G401 (cell line): ENCODE measurements at places on chromosomes 3 and 15.
A peak's percentile ranks its signal among the peaks of the same experiment; 100 is the strongest.

DNA sequence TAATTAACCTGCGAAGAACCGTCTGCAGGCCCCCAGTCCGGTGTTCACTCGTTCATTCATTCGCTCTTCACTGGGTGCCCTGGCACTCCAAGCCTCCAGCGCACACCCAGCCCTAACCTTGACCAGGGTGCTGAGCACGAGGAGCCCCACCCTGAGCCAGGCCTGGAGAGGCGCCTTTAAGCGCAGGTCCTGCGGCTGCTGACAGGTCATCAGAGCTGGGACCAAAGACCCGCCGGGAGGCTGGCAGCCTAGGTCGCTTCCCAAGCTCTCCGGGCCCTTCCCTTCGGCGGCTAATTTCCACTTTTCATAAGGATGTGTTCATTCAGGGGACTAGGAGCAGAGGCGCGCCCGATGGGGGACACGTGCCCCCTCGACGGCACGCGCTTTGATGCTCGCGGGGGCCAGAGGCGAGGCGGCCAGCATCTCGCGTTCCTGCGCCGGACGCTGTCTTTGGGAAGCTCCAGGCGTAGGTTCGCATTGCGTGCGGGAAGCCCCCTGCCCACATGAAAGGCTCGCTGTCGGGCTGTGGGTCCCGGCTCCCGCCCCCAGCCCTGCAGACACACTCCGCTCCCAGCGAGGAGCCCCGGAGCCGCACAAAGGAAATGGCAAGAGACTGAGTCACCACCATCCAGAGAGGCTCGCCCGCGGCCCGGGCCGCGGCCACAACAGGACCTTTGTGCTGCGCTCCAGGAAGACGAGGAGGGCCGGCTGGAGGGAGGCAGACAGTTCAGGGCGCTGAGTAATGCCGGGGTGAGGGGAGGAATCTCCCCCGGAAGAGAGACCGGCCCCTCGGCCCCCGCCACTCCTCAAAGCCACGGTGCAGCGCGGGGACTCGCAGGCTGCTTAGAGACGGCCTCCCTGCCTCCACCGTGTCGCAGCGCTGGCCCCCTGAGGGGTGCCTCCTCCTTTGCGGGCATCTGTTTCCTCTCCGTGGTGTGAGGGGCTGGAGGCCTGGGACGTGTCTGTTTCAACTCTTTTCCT lies 266.4 kb upstream of the HES1 start:
- no peak for DNase-seq

- no peak for DNase-seq
These were observed 63.4 kb upstream of the CSPG4 start for GRCh38 chr15:75776065-75776423.

- peak; percentile 65 for DNase-seq
These were observed 9.2 kb upstream of the CCDC33 start for GRCh38 chr15:74226761-74227540.

DNA sequence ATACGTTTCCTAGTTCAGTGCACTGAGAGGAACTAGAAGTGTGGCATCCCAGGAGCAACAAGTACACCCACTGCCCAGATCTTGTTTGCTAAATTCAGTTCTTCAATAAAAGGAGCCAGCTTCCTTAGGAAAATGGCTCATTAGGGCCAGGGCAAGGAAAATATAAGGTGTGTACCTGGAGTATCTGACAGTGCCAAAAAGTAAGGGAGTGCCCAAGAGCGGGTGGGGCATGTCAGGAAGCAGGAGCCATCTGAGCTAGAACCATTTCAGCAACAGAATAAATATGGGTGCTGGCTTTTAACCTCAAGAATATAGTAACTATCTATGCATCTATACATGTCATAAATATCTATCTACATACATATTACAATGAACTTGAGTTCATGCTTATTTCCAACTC lies 44.1 kb downstream of the SLC41A3 start:
- DNase-seq: no peak

DNA sequence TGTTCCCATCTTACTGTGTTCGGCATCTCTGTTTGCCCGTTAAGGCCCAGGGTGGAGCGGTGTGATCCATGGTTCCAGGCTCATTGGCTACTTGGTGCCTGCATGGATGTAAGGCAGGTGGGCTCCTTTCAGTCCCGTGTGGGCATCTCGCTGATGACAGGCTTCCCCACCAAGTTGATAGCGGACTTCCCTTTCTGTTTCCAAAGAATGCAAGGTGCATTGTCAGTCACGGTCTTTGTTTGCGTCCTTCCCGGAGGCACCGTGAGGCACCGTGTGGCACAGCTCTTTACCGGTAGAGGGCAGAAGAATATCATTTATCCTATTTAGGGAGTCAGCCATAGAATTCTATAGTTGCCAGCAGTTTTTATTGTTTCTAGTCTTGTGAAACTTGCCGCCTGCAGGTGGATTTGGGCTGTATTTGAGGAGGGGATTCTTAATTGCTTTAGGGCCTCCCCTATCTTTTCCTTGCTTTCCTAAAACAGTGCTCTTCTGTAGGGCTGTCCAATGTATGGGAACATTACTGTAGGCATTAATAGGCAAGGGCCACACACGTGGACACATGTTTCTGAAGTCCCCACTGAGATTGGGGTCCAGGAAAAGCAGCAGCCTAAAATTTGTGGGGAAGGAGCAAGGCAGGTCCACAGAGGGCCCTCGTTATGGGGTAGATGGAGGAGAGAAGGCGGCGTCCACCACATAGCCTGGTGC lies 244.1 kb downstream of the SLCO3A1 start:
- DNase-seq: peak; percentile 78

DNA sequence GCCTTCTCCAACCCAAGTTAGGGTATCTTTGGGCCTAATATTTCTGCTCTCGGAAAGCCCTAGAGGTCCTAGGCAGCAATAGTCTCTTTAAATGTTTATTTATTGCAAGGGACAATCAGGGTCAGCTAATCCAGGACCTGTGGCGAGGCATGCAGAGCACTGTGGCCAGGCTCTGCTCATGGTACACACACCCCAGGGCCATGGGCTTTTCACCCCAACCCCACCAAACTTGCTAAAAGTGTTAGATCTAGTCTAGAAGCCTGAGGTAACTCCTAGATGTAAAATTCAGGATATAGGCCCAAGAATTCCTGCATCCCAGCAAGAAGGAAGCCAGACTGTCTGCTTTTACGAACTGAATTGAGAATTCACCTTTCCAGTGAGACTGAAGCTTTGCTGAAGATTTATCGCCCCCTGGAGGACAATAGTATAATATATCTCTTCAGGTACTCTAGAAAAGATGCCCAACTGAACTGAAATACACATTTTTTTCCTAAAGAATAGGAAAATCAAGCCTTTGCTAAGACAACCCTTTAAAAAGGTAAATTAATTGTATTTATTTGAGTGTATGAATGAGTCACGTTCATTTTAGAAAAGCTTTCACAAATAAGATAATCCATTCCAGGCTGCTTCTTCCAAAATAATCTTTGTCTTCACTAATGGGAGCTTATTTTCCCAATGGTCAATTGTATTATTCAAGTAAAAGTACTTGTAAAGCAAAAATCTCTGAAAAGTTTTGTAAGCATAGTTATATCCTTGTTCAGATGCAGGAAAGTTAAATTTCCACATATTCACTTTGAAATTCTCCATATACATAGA lies 89.8 kb downstream of the LRRC3B start:
- DNase-seq: peak; percentile 90

DNA sequence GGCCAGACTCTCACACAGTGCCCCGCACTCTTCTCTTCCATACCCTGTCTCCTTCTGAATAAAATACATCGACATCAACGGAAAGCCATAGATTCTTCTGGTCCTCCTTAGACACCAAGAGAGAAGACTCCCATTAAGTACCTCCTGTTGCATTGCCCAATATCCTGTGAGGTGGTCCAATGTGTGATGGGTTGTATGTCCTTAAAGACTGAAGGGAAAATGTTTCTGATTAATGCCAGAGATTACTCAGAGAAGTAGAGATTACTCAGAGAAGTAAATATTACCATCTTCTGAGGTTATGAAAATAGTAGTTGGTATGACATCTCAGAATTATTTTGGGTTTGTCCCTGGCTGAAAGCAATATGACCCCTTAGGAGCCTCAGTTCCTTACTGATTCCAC lies 60.8 kb upstream of the GALNT15 start:
- no peak for DNase-seq

DNA sequence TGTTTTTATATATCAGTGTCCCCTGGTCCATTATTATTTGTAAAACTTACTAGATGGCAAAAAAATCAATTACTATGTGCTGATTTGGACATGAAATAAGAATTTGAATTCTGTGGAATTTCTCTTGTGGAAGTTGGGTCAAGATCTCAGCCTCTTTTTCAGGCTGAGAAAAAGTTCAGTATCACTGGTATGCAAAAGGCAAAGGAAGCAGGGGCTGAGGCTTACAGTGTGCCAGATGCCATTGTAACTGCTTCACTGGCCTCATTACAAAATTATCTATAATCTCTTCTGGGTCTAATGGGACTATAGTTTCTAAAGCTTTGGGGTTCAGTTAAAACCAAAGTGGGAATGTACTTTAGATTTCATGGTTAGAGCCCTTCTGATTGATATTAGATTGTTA lies 125.9 kb upstream of the SLC7A14 start:
- no peak for DNase-seq

- no peak for DNase-seq
These were observed 1015.5 kb downstream of the PLOD2 start for GRCh38 chr3:145145461-145145860.

DNA sequence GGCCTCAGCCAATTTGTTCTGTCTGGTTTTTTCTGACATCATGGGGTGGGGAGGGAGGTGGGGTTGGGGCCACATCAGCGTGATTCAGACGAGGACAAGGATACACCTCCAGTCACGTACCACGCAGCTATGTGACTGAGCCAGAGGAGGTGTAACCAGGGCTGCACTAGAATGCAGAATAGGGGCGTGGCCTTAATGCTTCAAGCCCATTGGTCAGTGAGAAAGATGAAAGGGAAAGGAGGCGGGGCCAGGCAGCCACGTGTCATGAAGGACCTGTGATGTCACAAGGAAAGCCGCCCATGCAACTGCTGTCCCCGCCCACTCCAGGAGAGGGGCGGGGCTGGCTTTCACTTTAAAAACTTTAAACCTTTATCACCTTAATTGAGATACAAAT lies at the start of gene GOLGA6L2:
GOLGA6L2 (minus strand) TSS at position 137 of the 394 bp plus-strand sequence; CDS start at position 75, 62 bp downstream.
- DNase-seq: no peak

DNA sequence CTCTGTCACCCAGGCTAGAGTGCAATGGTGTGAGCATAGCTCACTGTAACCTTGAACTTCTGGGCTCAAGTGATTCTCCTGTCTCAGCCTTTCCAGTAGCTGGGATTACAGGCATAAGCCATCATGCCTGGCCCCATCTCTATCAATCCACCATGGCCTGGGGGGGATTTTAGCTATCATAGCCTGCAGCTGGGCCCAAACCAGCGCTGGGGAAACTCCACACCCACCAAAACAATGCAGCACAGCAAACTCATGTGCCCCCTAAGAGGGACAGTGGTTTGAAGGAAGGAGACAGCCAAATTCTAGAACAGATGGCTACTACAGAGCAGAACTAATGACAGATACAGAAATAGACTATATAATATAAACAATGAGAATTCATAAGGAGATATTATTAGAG lies 13.8 kb upstream of the NSMCE3 start:
- no peak for DNase-seq

DNA sequence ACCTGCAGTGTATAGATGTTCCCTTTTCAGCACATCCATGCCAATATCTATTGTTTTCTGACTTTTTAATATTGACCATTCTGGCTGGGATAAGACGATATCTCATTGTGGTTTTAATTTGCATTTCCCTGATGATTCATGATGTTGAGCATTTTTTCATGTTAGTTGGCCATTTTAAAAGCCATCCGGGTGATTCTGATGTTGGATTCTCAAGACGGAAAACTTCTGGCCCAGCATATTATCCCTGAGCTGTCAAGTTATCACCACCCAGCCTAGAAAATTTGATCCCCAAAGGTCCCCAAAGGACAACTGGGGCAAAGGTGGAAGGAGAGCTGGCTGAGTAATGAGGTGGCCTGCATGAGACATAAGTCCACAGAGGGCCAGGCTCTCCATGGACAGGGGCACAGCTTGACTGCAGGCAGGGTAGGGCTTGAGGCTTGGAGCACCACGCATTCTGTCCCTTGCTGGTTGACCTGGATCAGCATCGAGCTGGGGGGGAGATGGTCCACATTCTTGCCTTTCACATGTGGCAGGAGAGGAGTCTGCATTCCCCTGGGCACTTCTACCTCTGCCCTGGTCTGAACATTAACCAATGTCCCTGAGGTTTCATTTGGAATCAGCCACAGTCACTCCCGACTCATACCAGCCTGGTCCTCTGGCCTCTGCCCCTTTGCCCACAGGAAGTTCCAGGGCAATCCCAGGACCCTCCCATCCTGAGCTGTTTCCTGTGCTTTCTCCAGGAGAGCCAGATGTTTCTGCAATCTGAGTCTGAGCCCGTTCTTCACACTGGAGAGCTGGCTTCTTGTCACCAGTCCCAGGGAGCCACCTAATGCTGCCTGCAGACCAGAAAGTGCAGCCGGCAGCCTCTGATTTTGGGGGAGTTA lies 69.2 kb downstream of the ISG20 start:
- DNase-seq: no peak

- no peak for DNase-seq
These were observed 230.9 kb downstream of the XXYLT1 start for GRCh38 chr3:195040094-195040493.
